ENCODE measurements at places on chromosomes 13 and 19.
A peak's percentile ranks its signal among the peaks of the same experiment; 100 is the strongest.

DNA sequence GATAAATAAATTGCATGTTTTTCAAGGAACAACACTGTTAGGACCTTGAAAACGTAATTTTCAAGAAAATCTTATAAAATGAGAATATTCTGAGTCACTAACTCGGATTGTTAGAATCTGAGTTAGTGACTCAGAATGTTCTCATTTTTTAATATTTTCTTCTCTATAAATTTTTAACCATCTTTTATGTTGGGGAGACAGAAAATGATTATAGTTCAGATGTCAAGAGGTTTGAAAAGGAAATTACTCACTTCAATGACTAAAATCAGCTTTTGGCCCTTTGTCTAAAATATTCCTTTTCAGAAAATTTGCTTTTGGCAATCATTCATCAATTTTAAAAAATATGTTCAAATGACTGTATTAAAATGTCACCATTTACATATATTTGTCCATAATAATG is 264.2 kb upstream of the EDNRB start:
- no peak for DNase-seq

DNA sequence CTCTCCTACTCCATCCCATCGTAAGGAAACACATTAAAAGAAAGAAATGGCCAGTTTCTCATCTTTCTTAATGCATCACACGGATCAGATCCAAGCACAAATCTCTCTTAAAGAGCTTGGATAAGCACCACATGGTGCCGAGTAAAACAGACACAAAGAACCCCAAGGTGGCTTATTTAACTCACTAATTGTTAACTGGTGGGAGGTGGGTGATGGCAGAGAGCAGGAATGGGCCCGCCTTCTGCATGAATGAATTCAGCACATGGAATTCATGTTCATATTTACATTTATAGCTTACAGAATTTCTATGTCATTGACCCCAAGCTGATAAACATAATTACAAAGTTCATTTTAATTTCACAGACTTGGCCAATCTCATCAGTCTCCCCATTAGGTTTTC is 89.9 kb downstream of the MZT1 start:
- DNase-seq: no peak

DNA sequence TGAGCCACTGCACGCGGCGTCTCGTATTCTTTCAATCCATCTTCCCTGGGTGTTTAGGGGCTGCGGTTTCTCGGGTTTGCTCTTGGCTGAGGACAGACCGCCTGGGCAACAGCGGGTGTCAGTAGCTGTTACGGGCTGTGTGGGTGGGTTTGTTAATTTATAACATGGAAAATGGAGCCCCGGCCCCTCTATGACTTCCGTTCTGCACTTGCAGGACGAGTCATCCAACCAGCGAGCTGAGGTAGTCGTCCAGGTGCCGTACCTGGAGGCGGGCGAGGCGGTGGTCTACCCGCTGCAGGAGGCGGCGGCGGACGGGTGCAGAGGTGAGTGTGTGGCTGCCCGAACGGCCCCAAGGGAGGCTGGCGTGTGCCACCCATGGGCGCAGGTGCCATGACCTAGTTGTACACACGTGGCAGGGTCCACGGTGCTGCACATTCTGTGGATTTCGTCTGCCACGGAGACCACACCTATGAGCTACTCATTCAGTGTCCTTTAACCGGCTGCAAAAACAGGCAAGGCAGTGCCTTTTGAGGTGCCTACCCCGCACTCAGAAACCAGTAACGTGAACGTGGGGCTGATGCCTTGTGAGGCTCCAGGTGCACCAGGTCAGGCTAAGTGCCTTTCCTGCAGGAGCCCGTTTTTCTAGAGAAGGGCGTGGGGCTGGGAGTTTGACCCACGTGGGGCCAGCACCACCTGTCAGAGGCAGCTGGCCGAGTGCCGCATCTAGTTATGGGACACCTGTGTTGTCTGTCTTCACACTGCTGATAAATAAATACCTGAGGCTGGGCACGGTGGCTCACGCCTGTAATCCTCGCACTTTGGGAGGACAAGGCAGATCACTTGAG is 10.9 kb downstream of the POLR2E start:
- DNase-seq: no peak

DNA sequence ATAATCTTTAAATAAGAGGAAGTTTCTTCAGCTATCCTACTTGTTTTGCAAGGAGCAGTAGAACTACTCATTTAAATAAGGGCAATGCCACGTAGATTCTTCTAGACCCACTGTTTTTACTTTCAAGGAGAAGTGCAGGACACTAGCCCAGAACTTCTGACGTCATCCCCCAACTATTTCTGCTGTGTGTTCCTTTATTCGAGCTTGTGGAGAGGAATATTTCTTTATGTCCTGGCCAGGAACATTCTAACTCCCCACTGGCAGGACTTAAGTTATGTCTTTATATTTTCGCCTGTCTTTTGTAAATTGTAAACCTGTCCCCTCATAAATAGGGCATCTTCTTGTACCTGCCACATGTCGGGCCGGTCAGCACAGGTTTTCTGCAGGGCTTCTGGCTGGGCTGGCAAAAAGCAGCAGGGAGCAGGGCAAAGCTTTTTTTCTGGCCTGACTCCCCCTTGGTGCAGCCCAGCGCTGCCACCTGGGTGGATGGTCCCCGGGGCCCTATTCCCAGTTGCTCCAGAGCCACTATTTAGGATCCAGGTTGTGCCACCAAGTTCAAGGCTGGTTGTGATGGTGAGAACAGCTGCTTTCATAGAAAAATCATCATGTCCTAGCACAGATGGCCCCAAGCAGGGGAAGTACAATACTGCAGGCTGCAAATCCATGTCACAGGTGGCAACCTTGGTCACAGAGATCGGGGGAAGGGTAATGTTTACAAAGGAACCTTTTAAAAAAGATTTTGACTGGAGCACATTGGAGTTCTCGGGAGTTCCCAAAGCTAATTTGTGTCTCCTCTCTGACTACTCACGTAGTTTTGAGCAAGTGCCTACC is 1.8 kb downstream of the MBNL2 start:
- peak; percentile 31 for DNase-seq
